ENCODE measurements at places on chromosomes 3 and 15.

DNA sequence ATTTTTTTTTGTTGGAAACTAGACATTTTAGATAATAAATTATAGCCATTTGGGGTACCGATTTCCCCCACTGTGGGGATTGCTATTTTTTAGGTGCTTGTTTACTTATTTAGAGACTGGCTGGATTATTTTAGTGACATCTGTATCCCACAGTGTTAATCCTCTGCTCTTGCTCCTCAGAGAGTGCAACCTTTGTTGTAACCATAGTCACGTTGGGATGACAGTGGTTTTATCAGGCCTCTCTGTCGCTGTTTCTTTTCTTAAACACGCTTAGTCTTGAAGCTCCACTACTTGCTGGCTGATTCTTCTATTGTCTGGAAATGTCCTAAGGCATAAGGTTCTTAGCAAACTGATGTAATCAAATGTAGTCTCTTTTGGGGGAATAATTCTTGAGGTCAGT is 451.6 kb upstream of the SEMA6D start:
- no peak for DNase-seq

DNA sequence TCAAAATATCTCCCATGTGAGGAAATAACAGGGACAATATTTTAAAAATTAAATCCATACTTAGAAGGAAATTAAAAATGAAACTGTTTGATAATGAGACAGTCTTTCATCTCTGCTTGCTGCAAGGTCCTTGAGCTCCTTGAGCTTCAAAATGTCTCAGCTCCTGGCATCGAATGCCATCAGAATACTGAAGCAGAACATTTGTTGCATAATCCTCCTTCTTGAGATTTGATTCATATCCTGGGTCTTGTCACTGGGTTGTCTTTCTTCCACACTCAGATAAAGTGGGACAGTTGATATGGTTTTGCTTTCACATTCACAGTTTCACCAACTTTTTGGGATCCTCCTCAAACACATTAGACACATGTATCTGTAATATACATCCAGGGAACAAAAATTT is 27.8 kb downstream of the COL8A1 start:
- no peak for DNase-seq

DNA sequence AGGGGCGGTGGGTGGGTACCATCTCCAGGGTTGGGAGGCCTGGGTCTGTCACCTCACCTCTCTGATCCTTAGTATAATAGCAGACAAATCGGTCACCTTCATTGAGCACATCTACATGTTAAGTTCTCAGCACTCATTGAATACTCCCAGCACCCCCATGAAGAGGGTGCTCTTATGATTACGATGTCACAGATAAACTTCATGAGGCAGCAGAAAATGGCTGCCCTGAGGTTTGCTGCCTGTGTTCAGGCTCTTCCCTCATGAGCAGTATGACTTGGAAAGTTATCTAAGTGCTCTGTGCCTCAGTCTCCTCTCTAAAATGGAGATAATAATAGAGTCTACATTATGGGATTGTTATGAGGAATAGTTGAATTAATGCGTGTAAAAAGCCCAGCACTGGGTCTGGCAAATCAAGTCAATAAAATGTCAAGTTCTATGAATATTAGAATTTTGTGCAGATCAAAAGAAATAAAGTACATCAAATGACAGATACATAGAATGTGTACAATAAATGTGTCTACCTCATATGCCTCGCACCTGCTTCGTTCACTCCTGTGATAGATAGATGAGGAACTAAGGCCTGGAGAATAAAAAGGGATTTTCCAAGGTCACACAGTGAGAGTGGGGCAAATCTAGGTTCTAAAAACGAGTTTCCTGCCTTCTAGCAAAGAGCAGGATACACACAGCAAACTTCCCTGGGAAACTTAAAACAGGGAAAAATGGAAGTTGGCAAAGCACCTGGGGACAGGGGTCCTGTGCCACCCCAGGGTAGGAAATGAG is 142.2 kb upstream of the MRPS22 start:
- no peak for DNase-seq

GRCh38 chr3:67894510-67894909 is 240.1 kb upstream of the SUCLG2 start:
- DNase-seq, result no peak

DNA sequence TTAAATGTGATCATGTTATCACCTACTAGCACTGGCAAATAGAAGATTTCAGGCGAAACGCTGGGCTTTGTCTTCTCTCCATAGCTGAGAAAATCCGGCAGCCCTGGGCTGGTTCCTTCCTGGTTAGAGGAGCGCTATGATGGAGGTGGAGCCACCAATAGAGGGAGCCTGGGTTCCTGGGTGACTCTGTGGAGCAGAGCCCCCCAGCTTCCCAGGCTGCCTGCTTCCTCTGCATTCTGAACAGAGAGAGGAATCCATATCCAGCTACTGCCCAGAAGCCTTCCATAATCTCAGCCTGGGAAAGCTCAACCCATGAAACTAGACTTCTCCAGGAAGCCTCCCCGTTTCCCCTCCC is 32.6 kb upstream of the IQSEC1 start:
- DNase-seq, result no peak

GRCh38 chr3:53113293-53114010 is 16.8 kb downstream of the RFT1 start:
- peak; percentile 23 for DNase-seq

- DNase-seq, result no peak
Measured at GRCh38 chr15:70632491-70633102, 130.8 kb downstream of the UACA start.

GRCh38 chr3:66378256-66378655 is 122.6 kb downstream of the LRIG1 start:
- DNase-seq, result no peak

- DNase-seq, result no peak
Measured at GRCh38 chr3:81497572-81498251, 263.7 kb downstream of the GBE1 start.

- DNase-seq, result no peak
Measured at GRCh38 chr15:31197497-31198414, 96.2 kb upstream of the TRPM1 start.

GRCh38 chr3:98136631-98137030 is 6.1 kb downstream of the OR5H1 start:
- DNase-seq, result no peak

DNA sequence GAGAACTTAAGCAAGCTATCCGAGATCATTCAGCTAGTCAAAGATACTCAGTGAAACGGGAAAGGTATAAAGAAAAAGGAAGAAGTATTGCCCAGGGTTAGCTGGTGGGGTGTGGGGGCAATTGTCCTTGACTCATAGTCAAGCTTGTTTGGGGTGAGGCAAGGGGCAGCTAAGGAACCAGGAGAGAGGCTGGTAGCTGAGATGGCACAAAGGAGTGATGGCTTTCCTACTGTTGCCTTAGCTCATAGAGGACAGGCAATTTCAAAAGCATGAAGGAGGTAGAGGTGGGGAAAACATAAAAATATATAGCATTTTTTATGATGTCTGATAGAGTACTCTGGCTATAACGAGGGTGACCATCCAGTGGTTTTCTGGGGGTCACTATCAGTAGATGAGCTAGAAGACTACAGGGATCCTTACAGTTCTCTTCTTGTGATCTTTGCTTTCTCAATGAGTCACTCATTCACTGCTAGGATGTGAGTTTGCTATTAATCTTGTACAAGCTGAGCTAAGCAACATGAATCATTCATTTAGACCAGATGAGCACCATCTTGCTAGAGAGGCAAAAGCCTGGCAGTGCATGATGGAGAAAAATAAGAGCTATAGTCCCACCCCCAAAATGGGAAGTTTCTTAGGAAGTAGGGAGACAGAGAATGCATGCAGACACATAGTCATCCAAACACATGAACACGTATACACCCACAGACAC is 207.1 kb upstream of the PFN2 start:
- DNase-seq, result no peak

- no peak for DNase-seq
Measured at GRCh38 chr3:72969766-72970165, 26.8 kb upstream of the PPP4R2 start.

DNA sequence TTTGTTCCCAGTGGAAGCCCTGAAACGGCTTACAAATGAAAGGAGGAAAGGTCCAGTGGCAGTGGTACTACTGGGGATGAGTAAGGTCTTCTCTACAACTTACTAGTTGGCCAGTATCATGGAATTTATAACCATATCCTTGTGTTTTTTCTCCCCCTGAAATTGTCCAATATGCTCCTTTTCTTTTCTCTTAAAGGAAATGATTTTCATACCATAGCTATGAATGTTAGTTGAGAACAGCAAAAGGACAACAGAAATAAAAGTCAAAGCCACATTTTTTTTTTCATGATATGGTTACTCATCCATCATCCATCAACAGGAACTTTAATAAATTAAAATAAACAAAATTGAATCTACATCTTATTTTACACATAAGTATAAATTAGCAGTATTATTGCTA is 450.4 kb downstream of the MFSD1 start:
- no peak for DNase-seq

DNA sequence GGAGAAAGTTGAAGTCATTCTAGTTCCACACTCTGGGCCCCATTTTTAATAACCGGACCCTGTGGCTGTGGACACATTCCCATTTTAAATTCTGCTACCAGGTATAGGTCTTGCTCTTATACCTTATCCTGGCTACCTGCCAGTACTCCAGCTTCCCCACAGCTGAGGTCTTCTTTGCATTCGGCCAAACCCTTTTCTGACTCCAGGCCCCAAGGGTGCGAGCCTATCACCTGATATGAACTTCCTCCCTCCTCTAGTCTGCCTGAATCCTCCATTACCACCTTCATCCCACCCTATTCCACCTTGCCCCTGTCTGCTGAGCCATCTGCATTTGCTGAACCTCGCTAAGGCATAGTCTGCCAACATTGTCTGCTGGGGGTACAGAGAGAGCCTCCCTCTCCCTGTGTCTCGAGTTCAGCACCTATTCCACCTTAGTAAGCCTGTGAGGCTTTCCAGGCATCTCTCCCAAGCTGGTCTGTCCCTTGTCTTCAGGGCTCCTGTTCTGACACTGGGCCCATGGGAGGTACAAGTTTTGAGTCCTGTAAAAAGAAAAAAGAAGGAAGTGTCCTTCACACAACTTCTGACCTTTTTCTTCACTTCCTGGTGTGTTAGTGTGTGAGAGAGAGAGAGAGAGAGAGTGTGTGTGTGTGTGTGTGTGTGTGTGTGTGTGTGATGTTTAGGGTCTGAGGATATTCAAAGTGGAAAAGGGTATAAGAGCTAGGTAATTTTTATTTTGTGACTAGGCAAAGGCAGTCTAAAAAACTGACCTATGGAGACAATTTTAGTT is 27.0 kb downstream of the PDE8A start:
- DNase-seq, result no peak

DNA sequence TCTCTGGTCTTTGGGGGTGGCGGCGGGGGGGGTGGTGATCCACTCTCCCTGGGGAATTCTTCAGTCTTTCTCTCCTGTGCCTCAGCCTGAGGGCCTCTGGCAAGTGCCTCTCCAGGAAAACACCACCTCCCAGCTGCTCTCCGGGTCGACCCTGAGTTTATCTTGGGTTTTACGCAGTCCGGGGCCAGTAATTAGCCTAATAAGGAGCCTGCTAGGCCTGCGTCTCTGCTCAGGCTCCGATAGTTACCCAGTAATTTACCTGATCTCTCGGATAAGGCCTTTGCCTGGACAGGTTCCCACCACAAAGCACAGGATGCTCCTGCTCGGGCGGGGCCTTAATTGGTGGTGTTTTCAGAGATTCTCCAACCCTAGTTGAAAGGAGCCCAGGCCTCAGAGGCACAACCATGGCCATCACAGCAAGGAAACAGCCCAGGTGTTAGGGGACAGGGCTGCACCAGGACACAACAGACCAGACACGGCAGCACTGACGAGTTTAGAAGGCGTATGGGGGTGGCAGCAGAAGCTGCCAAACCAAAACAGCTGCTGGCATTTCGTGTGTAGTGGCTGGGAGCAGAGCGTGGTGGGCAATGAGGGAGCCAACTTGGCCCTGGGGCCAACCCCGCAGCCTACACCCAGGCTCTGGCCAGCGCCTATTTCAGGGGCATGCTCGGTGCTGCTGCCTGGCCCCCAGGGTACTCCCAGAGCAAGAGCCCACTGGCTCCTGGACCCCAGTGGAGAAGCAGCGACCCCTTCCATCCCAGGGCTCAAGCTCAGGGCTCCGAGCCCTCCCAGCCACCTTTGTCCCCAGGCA is 71.4 kb downstream of the KLF13 start:
- no peak for DNase-seq

DNA sequence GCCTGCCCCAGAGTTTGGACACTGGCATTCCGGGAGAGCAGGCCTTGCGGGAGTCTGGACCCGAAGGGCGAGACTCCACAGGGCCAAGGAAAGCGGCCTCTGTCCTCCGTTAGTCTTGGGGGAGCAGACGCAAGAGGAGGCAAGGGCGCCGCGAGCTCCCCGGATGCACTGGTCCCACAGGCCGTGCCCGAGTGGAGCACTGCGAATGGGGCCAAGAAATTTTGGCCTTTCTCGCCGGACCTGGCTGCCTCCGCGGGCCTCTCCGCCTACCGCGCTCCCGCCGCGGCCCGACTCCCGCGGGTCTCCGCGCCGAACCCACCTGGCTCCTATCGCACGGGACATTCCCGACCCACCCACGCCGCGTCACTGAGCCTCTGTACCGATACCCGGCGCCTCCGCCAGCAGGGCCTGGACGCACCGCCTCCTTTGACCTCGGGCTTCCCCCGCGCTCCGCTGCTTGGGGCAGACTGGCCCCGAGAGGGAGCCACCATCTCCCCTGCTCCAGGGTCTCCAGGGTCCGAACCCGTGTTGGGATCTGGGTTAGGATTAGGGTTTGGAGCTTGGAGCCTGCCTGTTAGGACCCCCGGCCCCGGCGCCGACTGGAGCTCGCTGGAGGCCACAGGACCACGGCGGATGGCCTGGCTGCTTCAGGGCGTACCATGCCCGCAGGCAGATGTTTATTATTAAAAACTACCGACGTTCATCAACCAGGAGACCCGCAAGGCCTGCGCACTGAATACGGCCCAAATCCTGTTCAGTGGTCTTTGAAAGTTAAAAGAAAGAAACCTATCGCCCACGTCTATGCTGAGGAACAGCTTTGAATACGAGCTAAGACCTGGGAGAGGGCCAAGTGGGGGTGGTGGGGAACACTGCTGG is 11.7 kb downstream of the SHOX2 start:
- no peak for DNase-seq

DNA sequence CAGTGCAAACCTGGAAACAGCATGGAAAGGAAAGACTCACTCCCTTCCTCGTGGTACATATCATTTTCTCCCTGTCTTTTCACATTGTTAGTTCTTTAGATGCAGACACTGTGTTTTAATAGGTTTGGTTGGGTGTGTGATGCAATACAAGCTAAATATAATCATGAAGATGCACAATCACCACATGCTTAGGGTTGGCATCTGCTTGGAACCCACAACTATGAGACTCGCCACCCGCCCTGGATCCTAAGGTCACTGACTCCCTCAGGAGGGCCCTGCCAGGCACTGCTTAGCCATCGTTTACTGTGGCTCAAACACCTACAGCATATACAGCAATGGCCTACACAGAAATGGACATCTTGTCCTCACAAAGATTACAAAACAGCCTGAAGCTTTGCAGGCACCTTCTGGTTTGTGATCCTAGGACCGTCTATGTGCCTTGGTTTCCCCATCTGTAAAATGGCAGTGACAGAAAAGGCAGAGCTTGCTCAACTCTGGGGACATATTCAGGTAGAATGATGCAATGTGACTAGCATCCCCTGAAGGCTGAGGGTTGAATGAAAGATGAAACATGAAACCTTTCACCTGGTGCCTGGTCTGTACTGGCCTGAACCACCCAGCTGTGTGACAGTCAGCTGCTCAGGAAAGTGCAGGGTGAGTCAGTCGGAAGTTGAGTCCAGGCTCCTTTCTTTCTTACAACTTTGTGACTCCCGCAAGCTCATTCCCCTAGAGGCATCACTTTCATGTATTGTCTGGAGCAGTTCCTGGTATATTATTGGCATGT is 123.6 kb upstream of the PFN2 start:
- DNase-seq, result no peak

- DNase-seq, result no peak
Measured at GRCh38 chr3:13027154-13027553, 46.1 kb downstream of the IQSEC1 start.

GRCh38 chr15:80055933-80056332 is 3.5 kb upstream of the ZFAND6 start:
- DNase-seq, result no peak

Measured in nucleus accumbens (tissue), 56 donors.